Stimulated activated CD4-positive, alpha-beta T cell treated with anti-CD3 and anti-CD28 coated beads, Interleukin-4, amount 100 ng/mL, for 48 hours (primary cell): ENCODE measurements at places on chromosomes 13 and 19.

- DNase-seq = no peak
Measured at GRCh38 chr13:49587311-49587847, 2.0 kb upstream of the RCBTB1 start.

DNA sequence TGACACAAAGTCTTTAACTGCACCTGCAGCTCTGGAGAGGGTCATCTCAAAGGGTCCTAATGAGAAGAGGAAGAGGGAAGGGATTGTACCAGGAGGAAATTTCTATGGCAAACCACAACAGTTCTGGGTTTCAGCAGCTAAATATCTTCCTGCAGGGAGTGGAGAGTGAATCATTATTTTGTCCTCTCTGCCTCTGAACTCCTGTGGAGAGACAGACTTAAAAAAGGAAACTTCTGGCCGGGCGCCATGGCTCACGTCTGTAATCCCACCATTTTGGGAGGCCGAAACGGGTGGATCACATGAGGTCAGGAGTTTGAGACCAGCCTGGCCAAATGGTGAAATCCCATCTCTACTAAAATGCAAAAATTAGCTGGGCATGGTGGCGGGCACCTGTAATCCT, 16.9 kb upstream of the C1QTNF9 start:
- no peak for DNase-seq

- no peak for DNase-seq
Measured at GRCh38 chr13:64197232-64197631, 2781.6 kb upstream of the PCDH20 start.

DNA sequence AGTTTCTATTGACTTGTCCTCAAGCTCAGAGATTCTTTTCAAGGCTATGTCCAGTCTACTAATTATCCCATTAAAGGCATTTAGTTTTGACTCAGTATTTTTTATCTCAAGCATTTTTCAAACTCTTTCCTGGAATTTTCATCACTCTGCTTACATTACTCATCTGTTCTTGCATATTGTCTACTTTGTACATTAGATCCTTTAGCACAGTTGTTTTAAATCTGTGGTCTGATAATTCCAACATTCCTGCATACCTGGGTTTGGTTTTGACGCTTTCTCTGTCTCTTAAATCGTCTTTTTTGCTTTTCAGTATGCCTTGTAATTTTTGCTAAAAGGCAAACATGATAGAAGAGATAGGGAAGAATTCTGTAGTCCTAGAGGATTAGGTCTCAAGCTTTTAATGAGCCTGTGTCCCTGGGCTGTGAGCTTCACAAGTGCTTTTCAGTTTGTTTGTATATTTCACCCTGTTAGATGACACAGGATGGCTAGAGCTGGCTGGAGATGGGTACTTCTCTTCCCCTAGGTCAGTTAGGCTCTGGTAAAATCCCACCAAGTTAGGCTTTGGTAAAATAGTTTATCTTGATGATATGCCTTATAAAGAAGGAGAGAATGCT, 46.1 kb upstream of the GPC6 start:
- no peak for DNase-seq

- DNase-seq = no peak
Measured at GRCh38 chr13:113581871-113582270, 2.7 kb upstream of the TFDP1 start.

- DNase-seq = no peak
Measured at GRCh38 chr13:74576420-74576819, 442.2 kb upstream of the KLF12 start.

DNA sequence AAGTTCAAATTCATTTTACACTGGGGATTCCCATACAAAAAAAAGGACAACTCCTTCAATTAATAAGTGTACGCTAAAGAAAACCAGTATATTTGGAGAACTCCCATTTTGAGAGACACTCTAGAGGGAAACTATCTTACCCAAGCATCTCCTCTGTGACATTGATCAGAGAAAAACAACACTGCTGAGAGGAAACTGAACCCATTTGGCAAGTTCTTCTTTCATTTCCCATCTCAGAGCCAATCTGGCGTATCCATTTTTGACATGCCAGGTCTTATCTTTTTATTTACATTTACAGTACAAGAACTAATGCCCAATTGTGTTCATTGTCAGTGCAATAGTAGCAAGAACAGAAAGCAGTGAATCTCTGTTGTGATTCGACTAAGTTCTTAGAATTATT, 30.1 kb downstream of the LIG4 start:
- no peak for DNase-seq

DNA sequence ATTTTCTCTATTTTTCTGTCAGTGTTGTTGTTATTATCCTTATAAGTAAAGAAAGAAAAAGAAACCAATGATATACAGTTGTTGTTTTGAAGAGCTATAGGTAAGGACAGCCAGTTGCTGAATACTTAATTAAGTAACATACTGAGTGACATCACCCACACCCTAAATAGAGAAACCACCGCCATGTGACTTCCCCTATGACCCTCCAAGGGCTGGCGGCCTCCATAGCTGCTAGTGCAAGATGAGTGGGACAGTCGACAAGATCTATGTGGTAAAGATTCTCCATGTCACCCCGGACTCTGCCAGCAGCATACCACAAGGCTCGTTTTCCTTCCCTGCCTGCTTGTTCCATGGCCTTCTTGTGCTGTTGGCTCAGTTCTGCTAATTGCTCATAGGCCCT, 221.1 kb downstream of the DNAJC15 start:
- DNase-seq = no peak

- no peak for DNase-seq
Measured at GRCh38 chr19:32580353-32580900, 563 bp upstream of the PDCD5 start.

DNA sequence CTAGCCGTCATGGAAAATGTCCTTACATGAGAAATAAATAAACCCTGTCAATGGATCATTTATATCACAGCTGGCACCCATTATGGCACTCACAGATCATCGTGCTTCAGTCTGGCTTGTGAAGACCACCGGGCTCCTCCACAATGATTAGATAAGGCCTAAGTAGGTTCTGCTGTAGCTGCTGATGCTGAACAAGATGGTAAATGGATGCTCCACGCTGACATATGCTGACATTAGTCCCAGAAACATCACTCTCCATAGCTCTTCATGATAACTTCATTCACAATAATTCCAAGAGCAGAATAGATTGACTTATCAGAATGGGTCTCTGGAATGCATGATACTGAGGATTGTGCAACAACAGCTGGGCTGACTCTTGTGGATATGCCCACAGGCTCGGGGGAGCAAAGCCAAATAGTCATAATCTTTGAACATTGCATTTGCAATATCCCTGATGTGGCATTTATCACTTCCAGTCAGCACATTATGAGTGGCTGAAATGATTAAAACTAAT, 63.8 kb upstream of the RXFP2 start:
- no peak for DNase-seq

- DNase-seq = no peak
Measured at GRCh38 chr13:33528896-33529295, 243.3 kb upstream of the STARD13 start.

DNA sequence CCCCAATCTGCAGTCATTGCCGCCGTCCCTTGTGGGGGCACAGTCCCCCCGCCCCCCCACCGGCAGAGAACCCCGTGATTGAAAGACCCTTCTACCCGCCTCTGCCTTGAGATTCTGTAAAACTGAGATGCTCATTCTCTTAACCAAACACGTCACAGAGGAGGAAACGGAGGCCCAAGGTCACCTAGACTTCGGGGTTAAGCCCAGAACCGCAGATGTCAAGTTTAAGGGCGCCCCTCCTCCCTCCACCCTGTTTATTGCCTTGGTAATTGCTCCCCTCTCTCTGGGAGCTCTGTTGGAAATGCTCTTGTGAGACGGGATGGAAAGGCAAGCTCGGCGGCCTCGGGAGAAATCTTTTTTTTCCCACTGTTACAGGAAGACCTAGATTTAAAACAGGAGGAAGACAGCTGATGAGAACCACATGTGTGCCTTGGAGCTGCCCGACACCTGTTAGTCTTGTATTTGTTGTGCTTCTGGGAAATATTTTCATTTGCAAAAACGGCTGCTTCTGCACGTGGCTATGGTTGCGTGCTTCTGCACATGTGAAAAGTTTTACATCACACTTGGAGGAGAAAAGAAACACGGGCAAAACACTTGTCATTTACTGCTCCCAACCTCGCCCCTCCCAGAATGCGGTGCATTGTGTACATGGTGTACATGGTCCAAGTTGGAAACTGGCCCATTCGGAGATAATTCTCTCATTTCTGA, 1.1 kb upstream of the MED26 start:
- no peak for DNase-seq

- no peak for DNase-seq
Measured at GRCh38 chr19:18704054-18704453, 20.6 kb downstream of the CRTC1 start.

DNA sequence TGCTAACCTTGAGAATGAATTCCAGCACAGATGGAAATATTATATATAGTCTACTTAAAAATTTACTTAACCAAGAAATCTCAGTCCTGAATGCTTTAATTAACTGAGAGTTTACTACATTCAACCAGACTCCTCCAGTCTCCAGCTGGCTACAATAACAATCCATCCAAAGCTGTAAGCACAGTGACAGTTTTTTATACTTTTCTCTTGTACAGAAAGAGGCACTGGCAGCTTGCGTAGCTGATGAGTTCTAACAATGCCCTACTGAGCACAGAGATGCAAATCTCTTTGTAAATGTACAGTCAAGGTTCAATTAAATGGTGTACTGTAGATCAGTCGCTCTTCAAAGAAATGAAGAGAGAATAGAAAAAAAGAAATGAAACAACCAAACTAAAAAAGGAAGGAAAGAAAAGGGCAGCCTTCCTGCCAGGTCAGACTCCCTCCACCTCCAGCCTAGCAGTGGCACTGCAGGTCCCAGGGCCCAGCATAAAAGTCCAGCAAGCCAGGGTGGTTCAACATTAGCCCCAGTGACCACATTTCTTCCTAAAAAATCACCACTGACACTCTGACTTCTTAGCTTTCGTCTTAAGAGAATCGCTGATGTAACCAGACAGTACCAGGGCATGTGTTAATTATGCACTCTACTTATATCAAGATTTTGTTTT, 88.4 kb downstream of the SACS start:
- DNase-seq = no peak

DNA sequence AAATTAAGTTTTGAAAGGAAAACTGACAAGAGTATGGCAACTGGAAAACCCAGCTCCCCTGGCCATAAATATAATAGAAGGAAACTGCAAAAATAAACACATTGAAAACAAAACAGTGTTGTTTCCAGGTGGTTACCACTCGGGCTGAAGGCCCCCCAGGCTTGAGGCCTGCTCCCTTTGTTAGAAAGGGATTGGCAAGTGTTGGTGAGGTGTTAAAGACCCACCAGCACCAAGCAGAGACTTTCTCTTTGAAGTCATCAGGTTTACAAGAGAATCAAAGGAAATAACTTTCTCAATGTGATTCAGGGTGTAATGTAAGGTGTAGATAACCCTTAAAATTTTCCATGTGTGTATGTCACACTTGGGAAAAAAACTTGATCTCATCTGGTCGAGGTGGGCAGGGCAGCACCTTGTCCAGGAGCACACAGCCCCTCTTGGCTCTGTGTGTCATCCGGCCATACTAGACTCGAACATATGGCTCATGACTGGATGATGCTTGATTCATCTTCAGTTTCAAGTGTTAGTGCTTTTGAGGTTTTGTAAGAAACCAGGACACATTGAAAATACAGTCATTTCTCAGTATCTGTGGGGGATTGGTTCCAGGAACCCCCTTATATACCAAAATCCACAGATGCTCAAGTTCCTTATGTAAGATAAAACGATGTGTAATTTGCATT, 7.8 kb downstream of the ACTN4 start:
- no peak for DNase-seq

DNA sequence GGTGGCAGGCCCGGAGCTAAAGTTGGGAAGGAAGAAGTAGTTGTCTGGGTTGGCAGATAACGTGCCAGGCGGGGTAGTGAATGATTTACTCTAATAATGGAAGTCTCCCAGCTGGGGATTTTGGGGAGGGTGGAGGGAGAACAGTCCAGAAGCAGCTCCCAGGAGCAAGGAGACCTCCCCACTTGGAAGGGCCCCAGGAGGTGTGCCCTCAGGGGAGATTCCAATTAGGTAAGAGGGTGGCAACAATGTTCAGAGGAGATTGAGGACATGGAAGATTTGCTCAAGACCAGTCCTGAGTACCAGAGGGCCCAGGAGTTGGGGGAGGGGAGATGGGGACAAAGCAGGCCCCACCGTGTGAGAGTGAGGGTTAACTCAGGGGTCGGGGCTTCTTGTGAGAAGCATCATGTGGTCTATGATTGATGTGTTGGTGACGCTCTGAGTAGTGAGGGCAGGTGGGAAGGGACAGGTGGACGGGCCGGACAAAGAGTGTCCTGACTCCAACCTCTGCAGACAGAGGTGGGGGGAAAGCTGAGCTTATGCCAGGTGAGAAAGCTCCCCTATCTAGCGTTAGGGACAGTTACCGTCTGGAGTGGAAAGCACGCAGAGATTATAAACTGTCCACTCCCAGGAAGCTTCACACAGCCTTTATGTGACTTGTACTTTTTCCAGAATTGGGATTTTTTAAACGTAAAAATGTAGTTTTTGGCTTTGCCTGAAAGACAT, 3.5 kb downstream of the SPINT2 start:
- no peak for DNase-seq

DNA sequence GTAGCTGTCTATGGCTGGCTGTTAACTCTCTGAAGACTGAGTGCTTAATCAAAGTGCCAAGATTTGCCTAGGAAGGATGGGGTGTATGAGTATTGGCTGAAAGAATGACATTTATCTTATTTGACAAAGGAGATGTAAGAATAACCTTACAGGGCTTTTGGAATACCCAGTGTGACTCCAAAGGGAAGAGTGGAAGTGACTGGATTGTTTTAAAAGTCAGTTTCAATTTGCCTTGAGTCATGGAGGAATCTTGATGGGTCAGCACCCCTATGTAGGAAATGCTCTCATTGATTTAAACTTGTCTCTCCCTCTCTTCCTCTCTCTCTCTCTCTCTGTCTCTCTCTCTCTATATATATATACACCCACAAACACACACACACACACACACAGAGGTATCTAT, 118.4 kb upstream of the CLDN10 start:
- DNase-seq = no peak

GRCh38 chr19:54561840-54562239, 11.8 kb upstream of the LILRA2 start:
- DNase-seq = no peak

DNA sequence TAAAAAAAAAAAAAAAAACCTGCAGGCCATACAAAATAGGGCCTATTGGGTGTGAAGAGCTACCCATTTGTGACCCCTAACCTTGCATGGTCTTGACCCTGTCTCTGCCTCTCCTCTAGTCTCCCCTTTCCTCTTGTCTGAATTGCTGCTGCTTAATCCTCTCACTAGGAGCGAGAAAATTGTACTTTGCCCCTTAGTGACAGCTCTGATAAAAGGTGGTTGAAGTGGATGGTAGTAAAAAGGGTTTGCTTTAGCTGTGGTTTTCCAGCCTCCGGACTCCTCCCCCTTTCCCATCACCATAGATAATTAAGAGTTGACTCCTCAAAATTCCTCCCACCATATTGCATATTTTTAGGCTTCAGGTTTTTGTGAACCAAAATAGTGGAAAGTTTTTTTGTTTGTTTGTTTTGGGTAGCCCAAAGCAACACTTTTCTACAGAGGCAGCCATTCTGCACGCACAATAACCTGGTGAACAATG, 23.5 kb downstream of the ACTN4 start:
- no peak for DNase-seq
